ENCODE measurements at places on chromosomes 1 and 21.
A peak's percentile ranks its signal among the peaks of the same experiment; 100 is the strongest.

DNA sequence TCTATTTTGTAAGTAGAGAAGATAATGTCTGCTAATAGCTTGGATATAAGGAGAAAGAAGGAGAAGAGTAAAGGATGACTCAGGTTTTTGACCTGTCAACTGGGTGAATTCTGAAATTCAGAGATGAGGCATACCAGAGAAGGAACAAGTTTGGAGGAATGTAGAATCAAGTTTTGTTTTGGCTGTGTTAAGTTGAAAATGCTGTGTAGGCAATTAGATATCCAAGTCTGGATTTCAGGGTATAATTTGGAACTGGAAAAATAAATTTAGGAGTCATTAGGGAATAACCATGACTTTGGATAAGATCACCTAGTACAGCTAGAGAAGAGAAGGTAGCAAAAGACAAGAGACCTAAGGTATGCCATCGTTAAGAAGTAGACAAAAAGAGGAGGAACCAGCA is 22.4 kb upstream of the GNG4 start:
- no peak for ATAC-seq

DNA sequence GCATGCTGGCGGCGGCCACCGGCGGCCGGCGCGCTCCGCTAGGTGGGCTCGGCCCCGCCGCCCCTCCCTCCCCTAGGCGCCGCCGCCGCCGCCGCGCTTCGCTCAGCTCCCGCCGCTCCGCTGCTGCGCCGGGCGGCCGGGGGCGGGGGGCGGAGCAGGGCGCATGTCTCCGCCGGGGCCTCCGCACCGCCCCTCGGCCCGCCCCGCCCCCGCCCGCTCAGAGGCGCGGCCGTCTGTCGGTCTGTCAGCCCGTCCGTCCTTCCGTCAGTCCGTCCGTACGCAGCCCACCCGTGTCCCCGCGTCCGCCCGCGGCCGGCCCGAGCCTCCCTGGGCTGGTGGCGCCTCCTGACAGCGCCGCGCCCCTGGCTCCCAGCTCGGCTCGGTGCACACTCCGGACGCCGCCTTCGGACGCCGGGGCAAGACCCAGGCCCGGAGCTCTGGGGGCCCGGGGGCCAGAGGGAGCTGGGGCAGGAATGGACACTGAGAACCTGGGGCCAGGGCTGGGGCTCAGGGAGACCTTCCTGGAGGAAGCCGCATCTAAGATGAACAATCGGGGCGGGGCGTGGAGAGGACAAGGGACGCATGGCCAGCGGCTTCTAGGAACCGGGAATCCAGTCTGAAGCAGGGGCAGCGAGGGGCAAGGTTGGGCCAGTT is at the start of gene GPR153:
TSS of gene GPR153 (minus strand) at position 138 of the 654 bp plus-strand sequence. CDS start 6,193 bp downstream, outside the sequence.
- peak; percentile 7 for ATAC-seq

DNA sequence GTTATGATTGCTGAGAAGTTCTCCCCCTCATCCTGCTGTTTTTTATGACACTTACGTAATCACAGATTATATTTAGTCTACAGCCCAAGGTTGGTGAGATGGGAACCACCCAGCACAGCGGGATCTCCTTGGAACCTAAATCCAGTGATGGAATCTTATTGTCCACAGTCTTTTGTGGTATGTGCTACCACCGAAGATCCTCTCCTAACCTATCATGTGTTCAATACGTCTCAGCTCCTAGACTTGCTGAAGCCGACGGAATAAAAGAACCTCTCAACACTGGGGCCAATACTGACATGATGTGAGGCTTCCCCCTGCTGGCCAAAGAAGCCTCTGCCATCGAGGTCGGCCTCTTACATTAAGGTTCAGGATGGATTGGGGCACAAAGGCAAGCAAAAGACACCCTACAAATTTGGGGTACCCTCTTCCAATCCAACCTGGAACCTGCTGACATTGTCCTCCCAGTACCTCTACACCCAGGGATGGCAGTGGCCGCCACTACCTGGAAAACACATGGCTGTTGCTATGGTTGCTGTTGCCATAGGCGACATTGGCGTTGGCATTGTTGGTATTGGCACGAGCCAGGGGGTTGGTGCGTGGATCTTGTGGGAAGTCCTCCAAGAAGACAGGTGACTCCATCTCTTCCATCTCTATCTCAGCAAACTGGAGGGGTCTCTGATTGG is 19.4 kb upstream of the KIF21B start:
- peak; percentile 83 for ATAC-seq

DNA sequence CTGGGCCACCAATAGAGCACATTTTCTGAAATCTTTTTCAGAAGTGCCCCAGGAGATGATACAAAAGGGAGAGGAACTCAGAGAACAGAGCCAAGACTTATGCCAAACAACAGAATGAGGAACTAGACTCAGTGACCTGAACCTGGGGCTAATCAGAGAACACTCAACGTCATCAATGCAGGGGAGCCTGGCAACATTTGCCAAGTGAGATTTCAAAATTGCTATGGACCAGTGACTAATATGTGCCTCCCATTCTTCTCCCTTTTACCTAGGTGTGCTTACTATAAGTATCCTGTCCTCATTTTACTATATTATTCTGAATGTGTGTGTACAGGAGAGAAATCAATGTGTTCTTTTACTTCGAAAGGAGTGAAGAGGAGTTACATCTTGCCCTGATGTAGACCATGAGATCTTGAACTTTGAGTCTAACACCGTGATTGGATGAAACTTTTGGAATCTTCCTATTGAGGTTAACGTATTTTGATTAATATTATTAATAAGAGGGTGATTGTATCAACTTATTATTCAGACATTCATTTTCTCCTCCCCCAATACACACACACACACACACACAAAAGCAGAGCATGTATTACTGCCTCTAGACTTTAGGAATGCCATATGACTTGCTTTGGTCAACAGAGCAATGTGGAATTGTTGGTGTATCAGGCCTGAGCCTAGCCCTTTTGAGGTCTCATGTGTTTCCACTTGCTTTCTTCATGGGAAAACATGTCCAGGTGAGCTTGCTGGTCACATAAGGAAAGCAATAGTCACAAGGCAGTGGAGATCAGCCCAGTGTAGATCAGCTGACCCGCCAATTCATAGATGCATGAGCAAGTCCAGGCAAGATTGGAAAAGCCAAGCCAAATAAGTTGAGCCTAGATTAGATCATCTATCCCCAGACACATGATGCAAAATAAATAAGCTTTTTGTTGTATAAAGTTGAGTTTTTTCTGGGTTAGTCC is 80.3 kb upstream of the ETS2 start:
- ATAC-seq, result peak; percentile 80

DNA sequence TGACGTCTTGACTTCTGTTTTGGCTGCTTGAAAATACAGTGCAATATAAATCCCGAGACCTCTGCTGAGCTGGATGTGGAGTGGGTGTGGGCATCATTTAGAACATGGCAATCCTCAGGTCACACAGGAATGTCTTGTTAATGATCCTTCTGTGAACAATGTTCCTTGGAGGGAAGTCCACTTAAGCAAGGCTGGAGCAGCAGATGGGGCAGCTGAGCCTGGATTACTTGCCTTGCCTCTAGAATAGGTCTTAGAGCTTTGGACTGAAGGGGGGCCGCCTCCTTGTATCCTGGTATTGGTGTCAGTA is 926 bp upstream of the SCMH1 start:
- ATAC-seq, result no peak

GRCh38 chr1:113399062-113399583 is 8.8 kb downstream of the MAGI3 start:
- no peak for ATAC-seq

GRCh38 chr1:56539520-56539931 is 39.8 kb downstream of the PLPP3 start:
- ATAC-seq, result no peak

- ATAC-seq, result peak; percentile 51
Measured at GRCh38 chr1:99557546-99558202, 88.2 kb upstream of the PALMD start.

DNA sequence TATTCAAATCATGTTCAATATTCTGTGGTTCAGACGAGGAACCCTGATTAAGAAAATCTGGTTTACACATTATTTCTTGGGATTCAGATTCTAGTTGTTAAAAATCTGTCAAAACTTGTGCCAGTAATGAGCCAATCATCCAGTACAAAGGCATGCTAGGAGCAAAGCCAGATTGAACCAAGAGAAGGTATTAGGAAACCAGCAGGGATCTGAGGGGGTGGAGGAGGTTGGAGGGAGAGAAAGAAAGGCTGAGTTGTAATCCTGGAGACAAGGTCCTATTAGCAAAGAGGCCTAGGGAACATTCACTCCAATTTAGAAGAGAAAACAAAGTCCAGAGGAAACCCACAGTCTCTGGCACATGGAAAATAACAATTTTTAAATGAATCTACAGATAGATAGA is 352.9 kb downstream of the LTN1 start:
- ATAC-seq, result no peak

GRCh38 chr1:231847612-231848397 is 221.2 kb downstream of the DISC1 start:
- ATAC-seq, result peak; percentile 22

GRCh38 chr1:178066296-178066907 is 27.5 kb upstream of the RASAL2 start:
- ATAC-seq, result no peak

DNA sequence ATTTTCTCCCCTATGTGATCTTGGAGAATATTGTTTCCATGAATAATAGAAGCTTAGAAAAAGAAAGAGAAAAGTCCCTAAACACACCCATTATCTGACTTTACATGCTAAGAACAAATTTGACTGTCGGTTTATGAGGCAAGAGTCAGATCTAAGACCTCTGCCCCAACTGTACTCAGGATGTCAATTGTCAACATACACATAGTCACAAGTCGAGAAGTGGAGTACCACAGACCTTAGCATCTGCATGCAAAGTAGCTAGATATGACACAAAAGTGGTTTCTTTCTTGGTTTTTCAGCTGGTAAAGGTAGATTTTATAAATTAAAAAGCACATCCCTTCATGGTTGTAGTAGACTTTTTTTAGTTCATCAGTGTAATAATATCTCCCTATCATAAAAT is 97.2 kb upstream of the DPYD start:
- ATAC-seq, result no peak

GRCh38 chr1:226051365-226051764 is 11.2 kb upstream of the H3-3A start:
- peak; percentile 92 for ATAC-seq

DNA sequence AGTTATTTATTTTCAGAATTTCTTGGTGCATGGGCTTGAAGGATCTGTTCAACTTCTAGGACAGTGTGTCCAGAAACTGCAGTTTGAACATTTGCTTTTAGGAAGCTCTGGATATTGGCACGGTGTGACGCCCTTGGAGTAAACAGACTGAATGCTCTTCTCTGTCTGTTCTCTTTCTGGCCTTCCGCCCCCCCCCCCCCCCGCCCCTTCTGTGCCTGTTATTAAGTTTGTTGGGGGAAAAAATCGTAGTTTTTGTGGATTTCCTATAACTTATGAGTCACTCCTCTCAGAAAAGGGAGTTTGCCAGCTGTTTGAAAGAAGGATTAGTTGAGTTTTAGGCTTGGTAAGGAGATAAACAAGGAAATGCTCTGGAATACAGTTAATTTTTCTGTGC is 1.2 kb downstream of the KCTD3 start:
- no peak for ATAC-seq

- no peak for ATAC-seq
Measured at GRCh38 chr21:32332463-32332951, 33.9 kb downstream of the MRAP start.

GRCh38 chr1:55287723-55288122 is 72.6 kb upstream of the USP24 start:
- ATAC-seq, result peak; percentile 34

GRCh38 chr1:202568826-202569225 is 141.4 kb downstream of the SYT2 start:
- ATAC-seq, result no peak

GRCh38 chr1:56081173-56081572 is 498.2 kb downstream of the PLPP3 start:
- ATAC-seq, result no peak

- ATAC-seq, result no peak
Measured at GRCh38 chr1:206558794-206559671, 51.7 kb downstream of the RASSF5 start.

DNA sequence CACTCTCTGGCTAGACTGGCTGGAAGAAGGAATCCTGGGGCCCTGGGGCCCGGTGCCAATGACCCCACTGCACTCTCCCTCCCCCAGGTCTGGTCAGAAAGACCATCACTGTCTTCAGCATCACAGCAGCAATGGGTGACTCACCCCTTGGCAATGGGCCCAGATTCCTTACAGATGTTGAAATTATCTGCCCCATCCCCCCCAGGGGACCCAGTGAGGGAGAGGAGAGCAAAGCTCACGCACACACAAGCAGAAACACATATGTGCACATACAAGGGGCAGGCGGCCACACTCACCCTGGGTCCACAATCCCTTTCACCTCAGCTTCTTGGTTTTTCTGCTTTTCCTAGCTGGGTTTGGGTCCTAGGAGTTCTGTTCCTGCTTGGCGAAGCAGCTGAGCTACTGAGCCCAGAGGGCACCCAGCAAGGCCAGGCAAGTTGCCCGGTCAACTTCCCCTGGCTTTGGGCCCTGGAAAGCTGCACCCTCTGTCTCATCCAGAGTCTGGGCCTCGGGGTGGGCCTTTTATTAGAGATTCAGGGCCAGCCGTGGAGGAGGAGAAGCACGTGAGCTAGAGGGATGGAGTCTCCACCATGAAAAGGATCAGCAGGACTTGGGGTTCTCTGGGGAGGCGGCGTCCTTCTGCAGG is 2.6 kb downstream of the COL16A1 start:
- peak; percentile 17 for ATAC-seq

GRCh38 chr1:42777852-42778251 is 6.9 kb upstream of the TMEM269 start:
- peak; percentile 65 for ATAC-seq

DNA sequence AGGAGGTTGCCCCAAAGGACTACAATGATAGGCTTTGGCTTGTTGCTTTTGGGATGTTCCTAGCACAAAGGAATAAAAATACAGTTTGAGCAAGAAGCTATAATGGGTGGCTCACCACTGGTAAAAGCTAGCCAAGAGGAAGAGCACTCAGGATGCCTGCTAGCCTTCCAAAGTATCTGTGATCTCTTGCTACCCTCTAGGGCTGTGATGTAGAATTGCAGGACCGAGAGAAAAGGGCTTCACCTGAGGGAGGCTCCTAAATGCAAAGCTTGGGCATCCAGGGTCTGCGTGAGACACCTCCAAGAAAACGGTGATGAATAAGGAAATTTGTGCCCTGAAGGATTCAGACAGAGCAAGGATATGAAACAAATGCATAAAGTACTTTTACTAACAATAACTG is 17.7 kb downstream of the IVL start:
- peak; percentile 85 for ATAC-seq

Data from esophagus mucosa (tissue), 1 donor.